ENCODE measurements at places on chromosomes 12 and 14.

GRCh38 chr12:91043408-91043807 lies 14.4 kb downstream of the KERA start:
- no peak for DNase-seq

DNA sequence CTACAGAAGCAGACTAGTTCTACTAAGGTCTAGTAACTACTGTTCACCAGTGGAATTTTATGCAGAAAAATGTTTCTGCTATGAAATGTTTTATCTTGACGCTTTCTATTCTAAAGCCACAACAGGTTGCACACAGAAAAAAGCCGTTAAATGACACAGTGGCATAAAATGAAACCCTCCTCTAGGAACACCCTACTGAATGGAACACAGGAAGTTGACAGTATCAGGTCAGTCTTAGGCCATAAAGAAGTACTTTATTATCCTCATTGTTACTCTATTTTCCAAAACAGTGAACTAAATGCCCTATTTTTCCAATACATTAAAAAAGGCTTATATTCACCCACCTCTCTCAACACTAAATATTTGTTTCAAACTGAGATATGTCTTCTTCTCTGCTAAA lies 21.9 kb downstream of the EPS8 start:
- DNase-seq, result no peak

DNA sequence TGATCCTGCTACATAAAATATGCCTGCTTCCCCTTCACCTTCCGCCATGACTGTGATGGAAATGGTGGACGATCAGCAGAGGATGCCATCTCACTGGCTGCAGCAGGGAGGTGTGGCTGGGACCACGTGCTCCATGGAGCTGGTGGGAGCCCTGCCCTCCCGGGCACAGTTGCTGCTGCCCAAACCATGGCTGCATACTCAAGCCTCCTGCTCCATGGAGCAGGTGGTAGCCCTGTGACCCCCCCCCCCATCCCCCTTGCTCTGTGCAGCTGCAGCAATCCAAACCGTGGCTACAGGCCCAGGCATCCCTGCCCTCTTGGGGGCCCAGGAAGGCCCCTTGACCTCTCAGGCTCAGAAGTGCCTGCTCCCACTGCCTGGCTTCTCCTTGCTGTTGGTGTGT lies 597.5 kb upstream of the LMO3 start:
- no peak for DNase-seq

DNA sequence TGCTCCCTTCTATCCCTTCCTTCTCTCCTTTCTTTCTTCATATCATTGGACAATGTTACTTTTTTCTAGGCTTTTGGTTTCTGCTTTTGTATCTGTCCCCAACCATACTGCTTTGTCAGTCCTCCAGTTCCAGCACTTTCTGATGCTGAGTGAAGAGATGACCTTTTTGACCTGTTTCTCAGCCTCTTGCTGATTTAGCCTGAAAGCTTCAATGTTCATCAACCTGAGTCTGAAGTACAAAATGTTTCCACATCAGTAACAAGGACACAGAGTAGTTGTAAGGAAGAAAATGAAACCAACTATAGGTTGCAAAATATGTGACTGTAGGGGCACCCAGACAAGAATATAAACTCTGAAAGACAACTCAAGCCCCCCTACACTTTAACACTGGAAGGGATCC lies 25.2 kb upstream of the AKAP6 start:
- DNase-seq, result no peak

GRCh38 chr14:55814873-55815272 lies 234.9 kb downstream of the KTN1 start:
- no peak for DNase-seq

DNA sequence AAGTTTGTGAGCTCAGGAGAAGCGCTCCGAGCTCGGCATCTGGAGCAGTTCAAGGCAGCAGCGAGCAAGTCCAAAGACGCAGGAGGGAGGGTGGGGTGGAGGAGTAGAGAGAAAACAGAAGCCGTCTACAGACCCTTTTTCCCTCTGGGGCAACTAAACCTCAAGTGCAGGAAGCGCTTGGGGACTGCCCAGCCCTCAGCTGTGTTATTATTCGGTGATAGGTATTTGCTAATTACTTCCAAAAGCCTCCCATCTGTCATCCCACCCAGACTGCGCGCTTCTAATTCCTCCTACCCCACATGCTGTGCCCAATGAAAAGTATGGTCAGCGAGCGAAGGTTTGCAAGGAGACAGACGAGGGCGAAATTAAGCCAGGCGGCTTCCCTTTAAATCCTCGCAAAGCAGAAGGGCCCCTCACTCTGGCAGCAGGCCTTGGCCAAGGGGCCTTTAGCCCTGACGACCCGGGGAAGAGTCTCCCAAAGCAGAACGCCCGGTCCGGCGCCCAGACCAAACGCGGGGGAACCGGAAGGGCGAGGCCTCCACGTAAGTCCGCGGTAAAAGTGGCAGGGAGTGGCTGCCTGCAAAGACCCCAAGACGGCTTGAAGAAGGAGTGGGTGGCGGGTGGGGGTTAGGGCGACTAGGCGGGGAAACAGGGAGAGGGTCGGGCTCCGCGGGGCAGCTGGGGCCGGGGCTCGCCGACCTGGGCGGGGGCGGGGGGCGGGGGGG lies 507 bp upstream of the CD9 start:
- no peak for DNase-seq

DNA sequence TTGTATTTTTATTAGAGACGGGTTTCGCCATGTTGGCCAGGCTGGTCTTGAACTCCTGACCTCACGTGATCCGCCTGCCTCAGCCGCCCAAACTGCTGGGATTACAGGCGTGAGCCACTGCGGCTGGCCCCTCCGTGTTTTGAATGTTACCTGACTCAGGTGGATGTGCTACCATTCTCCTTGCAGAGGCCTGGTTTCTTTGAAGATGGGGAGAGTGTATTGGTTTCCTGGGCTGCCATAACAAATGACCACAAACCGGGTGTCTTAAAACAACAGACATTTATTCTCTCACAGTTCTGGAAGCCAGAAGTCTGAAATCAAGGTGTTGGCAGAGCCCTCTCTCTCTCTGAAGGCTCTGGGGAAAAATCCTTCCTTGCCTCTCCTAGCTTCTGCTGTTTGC lies 98.0 kb downstream of the IRF2BPL start:
- no peak for DNase-seq

GRCh38 chr12:67241482-67241881 lies 27.7 kb upstream of the CAND1 start:
- no peak for DNase-seq

GRCh38 chr14:65849558-65849957 lies 437.0 kb downstream of the FUT8 start:
- DNase-seq, result no peak

DNA sequence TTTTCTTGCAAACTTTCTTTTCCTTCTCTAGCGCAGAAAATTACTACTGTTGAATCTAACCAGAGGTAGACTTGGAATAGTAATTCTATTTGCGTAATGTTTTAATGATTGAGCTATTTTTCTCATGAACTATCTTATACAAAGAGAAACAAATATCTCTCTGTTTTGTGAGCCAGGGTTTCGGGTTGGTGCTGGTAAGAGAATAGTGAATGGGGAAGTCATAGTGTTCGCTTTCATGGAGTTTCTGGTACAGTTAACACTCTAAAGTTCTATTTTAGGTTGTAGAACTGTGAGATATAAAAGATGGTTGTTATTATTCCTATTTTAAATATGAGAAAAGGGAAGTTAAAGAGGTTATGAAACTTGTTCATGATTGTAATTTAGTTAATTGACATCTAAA lies 6.6 kb downstream of the CLEC1B start:
- DNase-seq, result no peak

DNA sequence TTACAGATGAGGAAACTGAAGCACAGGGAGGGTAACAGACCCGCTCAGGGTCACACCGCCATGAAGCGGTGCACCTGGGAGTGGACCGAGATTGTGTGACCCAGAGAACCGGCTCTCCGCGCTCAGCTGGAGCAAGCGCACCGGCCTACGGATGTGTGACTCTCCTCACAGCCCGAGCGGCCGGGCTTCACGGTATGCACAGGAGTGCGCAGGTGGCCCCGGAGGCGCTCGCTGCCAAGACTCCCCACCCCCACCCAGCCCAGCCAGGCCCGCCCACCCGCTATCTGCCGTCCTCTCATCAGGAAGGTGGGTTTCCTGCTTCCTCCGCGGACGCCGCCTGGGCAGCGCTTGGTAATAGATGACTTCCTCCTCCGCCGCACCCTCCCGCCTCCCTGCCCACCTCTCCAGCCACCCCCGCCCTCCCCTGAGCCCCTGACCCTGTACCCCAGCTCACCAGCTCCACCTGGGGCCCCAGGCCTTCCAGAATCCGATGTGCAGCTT lies 110.7 kb downstream of the NCOR2 start:
- DNase-seq, result no peak

DNA sequence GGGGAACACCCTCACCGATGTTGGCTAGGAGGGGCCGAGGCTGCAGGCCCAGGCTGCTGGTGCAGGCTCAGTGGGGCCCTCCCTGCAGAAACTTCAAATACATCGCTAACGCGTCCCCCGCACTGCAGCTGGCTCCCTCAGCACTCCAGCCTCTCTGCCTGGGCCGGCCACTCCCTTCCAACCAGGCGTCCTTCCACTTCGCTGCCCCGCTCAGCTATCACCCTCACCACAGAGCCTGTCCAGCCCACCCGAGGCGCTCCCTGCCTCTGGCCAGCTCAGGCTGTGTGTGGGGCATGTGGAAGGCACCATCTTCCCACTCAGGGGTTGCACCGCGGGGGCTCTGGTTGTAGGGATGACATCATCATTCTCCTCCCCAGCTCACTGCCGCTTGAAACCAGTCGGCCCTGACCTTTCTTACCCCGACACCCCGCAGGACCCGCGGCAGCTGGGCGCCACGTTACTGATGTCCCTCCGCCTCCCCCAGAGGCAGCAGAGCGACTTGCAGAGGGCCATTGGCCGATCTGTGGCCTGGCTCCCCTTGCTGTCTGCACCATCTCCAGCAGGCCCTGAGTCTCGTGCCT lies 199.9 kb upstream of the RTL1 start:
- DNase-seq, result no peak

DNA sequence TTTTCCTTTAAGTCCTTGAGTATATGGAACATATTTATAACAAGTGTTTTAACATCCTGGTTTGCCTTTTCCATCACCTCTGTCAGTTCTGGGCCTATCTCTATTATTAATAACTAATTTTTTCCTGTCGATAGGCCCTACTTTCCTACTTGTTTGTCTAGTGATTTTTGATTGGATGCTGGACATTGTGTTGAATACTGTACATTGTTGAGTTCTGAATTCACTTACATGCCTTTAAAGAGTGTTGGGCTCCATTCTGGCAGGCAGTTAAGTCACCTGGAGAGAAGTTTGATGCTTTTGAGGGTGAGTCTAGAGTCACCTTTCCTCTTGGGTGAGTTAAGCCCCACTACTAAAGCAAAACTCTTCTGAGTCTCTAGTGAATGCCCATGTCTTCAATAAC lies 77.5 kb upstream of the C14orf180 start:
- DNase-seq, result no peak

DNA sequence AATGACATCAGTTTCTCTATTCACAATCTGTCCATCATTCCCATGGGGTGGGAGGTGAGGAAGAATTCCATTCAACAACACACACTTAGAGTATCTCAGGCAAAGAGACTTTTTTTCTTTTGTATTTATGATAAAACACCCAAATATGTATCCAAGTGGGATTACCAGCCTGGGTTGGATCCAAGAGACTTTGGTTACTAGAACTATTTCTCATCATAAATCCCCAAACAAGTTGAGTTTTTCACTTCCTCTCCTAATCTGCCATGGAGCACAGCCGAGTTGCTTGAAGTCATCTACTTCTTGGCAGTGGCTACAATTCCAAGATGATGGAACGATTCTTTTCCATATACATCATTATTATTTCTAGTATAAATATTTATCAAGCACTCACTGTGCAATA lies 209.2 kb upstream of the HMGA2 start:
- DNase-seq, result no peak

GRCh38 chr14:105472486-105472991 lies 2.1 kb upstream of the CRIP2 start:
- DNase-seq, result no peak

- no peak for DNase-seq
Measured at GRCh38 chr14:58281969-58282368, 16.4 kb upstream of the ARID4A start.

- DNase-seq, result no peak
Measured at GRCh38 chr12:130715998-130716968, at the start of gene RIMBP2. Gene RIMBP2, minus strand, starts transcription at chr12:130716299. Its CDS starts 237,286 bp downstream, at chr12:130479013.

- no peak for DNase-seq
Measured at GRCh38 chr12:130832561-130833209, 6.4 kb downstream of the STX2 start.

- no peak for DNase-seq
Measured at GRCh38 chr14:25003537-25003936, 46.4 kb downstream of the STXBP6 start.

DNA sequence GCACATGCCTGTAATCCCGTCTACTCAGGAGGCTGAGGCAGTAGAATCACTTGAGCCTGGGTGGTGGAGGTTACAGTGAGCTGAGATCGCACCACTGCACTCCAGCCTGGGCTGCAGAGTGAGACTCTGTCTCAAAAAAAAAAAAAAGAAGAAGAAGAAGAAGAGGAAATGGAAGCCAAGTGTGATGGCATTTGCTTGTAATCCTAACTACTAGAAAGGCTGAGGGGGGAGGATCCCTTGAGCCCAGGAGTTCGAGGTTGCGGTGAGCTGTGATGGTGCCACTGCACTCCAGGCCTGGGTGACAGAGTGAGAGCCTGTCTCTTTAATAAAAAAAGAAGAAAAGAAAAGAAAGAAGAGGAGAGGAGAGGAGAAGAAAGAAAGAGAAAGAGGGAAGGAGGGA lies 52.1 kb downstream of the LGMN start:
- DNase-seq, result peak; percentile 36

DNA sequence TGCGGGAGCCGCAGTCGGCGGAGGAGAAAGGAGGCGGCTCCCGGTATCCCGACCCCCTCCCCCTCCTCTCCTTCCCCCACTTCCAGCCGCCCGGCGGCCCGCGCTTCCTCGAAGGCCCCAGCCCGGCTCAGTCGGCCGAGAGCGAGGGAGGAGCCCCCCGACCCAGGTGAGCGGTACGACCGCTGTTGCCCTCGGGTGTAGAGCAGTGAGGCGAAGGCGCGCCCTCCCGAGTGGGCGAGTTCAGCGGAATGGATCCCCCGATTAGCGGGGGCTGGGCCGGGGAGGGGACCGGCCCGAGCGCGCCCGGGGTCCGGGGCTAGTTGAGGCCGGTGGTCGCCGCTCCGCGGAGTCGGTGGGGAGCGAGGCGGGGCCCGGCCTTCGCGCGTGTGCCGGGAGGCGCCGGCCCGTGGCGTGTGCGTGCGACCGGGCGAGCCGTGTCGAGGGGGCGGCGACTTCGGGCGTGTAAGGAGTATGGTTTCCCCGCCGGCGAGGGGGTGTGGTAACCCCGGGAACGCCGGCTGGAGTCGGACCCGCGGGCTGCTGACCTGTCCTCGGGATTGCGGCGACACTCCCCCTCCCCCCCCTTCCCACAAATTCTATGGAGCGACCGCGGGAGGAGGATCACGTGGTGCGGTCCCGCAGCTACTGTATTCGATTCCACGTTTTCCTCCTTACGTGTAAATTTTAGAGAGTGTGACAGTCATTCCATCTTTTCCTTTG lies 501 bp downstream of the RIMKLB start:
- DNase-seq, result peak; percentile 64

GRCh38 chr14:64394977-64395633 lies 7.0 kb downstream of the MTHFD1 start:
- no peak for DNase-seq

- no peak for DNase-seq
Measured at GRCh38 chr12:110071504-110071903, 23.2 kb upstream of the C12orf76 start.

- no peak for DNase-seq
Measured at GRCh38 chr12:99087278-99087677, 442.2 kb downstream of the APAF1 start.

Measured in memory B cell (primary cell).